ENCODE measurements at places on chromosomes 1 and 21.

DNA sequence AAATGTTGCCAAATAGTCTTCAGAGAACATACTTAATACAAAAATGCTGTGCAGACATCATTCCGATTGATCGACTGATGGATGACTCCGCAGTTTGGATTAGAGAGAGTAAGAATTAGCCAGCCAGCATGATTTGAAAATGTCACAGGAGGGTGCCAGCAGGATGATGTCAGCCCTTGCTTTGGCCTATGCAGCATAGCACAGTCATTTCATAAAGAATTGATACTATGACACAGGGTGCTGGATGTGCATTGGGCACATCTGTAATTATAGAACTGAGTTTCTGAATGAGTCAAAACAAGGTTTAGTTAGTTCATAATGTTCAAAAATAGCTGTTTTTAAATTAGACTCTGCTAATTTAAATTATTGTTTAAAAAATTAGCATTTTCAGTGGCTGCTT is 21.6 kb upstream of the TRAF5 start:
- no peak for DNase-seq

DNA sequence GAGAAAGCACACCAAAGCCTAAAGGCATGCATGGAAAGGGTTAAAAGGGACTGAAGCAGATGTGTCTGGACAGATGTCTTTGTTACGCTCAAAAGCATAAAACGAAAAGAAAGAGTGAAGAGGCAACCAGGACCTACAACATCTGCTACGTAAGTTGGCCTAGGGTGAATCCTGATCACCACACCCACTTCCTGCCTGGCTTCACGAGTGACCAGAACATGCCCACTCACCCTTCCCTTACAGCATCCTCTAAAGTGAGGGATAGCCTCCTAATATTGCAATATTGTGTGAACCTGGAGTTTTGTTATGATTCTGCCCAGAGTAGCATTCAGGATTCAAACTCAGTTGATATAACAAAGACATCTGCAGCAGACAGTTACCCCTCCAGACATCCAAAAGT is 10.6 kb upstream of the OLIG2 start:
- DNase-seq = no peak

DNA sequence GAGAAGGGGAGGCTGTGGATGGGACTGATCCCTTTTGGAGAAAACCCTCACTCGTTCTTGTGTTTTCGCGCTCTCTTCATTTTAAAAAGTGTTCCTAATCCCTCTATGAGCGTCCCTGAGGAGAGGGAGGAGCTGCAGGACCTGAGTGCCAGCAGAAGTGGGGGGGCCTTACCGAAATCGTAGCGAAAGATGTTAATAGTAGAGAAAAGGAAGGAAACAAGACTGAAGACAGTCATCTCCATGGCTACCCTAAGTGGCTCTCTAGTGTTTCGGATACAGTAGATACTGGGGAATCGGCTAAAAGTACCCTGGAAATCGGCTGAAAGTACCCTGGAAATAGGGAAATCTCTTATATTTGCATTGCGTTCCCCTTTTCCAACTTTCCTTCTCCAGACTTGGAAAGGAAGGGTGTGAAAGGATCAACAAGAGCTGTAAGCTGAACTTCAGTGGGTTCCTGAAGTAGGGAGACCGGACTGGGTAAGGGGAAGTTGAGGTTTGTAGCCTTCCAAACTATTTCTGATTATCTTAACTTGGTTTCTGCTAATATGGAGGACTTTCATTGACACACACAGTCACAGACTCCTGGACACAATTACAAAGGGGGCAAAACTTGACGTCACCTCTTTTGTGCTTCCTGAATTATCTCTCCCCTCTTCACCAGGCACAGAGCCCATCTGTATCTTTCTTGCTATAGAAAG is 486 bp upstream of the DSTYK start:
- DNase-seq = no peak

DNA sequence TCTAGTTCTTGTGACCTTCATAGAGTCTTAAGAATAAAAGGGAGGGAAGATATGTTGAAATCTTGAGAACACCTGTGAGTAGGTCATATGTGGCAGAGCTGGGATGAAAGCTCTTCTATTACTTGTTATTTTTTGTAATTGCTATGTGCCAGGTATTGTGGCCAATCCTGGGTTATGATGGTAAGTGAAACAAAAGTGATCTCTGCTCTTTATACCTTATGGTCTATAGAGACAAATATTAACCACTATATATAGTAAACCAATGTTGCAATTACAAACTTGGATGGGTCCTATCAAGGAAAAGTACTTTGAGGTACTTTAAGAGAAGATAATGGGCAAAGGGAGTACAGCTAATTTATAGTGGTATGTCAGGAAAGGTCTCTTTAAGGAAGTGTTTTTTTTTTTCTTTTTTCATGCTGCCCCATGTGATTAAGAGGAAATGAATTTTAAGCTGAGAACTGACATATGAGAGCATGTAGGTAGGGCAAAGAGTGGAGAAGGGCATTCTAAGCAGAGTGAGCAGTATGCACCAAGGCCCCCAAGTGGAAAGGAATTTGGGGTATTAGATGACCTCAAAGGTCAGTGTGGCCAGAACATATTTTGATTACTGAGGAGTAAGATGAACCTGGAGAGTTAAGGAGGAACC is 43.3 kb downstream of the POU2F1 start:
- DNase-seq = no peak

DNA sequence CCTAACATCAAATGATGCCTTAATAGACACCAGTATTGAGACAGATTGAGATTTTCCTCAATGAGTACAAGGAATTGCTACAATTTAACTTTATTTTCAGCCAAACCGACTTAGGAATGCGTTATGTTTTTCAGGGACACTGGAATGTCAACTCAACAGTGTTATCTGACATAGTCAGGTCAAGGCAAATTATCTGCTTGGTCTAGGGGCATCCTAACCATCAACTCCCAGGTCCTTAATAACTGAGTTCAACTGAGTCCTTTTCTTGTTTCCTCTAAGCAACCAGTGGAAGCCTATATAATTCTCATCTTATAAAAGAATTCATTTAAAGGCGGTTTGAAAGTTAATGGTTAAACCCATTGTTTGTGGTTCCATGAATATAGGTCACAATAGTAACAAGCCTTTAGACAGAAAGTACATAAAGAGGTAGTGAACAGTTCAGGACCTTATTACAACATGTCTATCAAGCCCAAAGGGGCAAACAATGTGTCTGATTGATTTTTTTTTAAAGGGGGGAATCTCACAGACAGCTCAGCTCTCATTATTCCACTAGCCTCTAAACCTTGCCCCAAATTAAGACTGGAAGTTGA is 32.3 kb upstream of the NR5A2 start:
- no peak for DNase-seq

GRCh38 chr1:95095833-95096217 is 21.3 kb upstream of the TLCD4 start:
- DNase-seq = no peak

DNA sequence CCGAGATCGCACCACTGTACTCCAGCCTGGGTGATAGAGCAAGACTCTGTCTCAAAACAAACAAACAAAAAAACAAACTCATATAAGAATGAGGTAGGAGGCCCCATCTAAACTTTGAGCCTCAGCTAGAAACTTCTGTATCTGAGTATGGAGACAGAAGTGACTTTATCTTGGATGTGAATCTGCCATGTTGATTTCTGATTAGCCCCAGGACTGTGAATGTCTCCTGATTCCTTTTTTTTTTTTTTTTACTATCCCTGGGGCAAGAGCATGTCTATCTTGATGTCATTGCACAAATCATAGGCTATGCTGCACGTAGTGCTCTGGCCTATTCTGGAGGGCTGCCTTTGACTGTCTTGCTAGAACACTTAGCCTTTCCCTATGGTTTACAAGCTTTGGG is 211.0 kb downstream of the PTPRU start:
- no peak for DNase-seq

DNA sequence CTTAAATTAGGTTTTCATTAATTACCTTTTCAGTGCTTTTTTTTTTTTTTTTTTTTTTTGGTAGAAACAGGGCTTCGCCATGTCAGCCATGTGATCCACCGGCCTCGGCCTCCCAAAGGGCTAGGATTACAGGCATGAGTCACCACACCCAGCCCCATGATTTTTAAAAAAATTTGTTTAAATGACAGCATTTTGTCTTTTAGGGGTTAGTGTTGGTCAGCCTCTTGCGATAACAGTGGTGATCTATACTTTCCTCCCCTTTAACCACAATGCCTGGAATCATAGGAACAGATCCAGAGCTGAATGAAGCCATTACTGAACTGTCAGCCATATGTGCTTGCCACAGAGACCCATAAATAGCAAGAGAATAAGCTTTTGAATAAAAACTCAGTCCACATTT is 73.9 kb downstream of the CACHD1 start:
- DNase-seq = no peak

- no peak for DNase-seq
These were observed 40.4 kb downstream of the TBX15 start for GRCh38 chr1:118947790-118948189.

- DNase-seq = no peak
These were observed 12.8 kb upstream of the MPZL1 start for GRCh38 chr1:167708940-167709389.

- DNase-seq = no peak
These were observed 19.1 kb downstream of the CDC42BPA start for GRCh38 chr1:227299241-227299627.

DNA sequence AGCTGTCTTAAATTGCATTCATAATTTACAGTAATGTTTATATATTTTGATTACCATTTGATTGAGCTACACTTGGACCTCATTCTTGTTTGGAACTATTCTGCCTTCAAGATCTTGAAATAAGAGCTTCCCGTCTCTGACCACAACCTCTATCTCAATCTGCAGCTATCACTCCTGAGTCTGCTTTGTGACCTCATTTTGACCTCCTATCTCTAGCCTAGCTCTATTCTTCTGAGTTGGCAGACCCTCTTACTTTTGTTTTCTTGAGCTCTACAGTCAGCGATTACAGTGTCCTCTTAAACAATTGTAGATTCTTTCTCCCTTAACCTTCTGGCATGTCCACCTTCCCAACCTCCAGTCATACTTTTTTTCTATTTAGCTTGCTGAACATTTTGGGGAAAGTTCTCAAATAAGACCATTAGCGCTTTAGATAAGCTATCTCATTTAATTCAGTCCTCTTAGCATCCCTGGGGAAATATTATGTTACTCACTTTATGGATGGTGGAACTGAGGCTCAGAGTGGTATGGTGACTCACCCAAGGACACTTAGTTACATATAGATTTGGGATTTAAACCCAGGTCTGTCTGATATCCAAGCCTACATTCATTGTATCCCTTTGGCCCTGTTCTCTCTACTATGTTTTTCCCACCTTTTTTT is 19.1 kb downstream of the RPAP2 start:
- DNase-seq = no peak

DNA sequence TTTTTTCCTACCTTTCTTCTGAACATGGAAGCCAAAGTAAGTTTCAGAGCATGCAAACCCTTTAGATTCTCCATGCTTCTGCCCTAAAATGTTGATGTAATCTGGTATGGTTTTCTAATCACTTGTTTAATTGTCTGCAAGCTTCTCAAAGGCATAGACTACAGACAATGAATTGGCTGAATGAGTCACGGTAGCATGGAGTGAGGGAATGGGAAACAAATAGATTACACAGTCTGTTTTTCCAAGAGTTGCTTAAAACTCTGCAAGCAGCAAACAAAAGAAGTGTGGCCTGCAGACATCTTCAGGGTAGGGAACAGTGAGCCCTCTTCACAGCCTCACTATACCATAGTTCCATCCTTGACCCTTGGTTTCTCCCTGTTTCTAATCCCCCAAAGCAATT is 326.0 kb downstream of the BARHL2 start:
- DNase-seq = no peak

GRCh38 chr1:236089046-236089773 is 24.3 kb upstream of the NID1 start:
- no peak for DNase-seq

Data from midbrain (tissue), 1 donor.